ENCODE measurements at places on chromosomes 1 and 21.

- DNase-seq = no peak
These were observed 110.3 kb downstream of the HUNK start for GRCh38 chr21:31983120-31983519.

- DNase-seq = no peak
These were observed 13.5 kb downstream of the FCGR2B start for GRCh38 chr1:161676441-161676840.

DNA sequence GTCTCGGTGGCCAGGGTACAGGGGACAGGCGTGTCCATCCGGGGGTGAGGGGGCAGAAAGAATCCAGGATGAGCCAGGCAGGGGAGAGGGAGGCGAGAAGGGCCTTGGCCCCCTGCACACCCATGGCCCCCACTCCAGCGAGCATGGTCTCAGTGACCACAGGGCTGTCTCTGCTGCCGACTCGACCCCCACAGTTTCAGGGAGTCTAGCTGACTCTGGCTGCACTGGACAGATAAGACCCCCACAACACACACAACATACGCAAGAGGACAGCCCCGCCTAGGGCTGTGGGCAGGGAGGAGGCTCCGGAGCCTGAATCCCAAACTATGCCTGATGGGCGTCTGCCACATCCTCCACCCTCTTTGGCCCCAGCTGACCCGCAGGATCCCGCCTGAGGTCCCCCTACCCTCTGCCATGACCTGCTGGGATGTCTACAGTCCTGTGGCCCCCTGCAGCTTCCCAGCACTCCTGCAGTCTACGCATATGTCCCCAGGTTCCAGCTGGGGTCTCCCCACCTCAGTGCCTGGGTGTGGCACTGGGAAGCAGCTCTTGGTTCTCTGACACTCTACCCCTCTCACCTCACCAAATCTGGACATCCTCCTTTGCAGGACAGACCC lies 22.0 kb downstream of the WNT9A start:
- DNase-seq = no peak

DNA sequence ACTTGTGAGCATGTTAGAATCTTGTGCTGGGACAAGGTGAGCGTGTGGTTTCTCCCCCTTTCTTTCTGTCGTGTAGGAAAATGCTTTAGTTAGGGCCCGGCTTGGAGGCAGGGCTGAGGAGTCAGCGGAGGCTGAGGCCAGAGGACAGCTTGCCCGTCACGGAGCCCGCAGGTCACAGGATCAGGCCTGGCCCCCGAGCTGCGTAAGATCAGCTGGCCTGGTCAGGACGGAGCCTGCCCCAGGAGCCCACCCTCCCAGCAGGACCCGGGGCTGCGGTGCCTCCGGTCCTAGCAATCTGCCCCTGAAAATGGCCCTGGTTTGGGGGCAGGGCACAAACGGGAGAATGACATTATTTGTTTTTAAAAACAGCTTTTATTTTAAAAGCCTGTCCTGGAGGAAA lies 52.0 kb downstream of the PRDM16 start:
- DNase-seq = no peak

DNA sequence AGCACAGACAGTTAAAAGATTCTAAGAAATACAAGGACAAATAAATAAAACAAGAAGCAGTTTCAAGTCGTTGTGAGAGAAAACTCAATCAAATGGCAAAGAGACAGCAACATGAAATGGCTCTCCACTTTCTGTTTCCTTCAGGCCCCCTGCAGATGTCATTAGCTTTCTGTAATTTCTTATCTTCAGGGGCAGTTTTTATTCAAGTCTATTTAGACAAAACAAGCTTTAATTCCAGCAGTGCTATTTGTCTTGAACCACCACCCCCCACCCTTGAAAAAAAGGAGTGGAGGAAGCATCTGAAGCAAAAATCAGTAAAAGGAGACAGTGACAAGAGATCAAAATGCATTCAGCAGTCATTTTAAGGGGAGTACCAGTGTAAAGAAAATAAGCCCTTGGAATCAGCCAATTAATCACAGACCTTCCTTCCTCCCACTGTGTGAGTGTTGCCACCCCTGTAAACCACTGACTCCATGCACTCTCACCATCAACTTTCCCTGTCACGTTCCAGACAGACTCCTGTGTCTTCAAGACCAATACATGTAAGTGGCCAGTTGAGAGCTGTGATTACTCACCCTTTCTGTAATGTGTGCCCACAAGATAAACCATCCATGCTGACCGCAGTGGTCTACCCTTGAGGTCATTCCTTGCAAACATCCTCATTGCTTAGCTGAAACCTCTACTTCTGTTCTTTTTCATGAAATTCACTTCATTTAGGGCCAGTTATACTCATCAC lies 136.1 kb upstream of the HOOK1 start:
- DNase-seq = no peak

DNA sequence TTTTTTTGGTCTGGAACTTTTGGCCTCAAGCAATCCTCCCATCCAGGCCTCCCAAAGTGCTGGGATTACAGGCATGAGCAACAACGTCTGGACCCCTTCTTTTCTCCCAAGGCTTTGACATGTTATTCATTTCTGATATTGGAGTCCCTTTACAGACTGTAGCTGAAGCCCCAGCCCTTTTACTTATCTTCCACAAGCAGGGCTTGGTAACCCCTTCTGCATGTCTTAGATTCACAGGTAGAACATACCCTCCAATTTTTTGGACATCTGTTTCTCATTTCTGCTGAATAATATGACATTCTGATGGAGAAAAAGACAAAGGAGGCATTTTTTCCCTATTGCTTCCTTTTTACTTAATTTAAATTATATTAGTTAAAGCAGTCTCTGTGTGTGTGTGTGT lies 39.2 kb upstream of the RGS21 start:
- no peak for DNase-seq
